Upper lobe of left lung (tissue), 6 donors: ENCODE measurements at places on chromosomes 16 and 17. TPM values are rescaled to one million over a fixed set of nuclear protein-coding genes. Genes with fewer than 3 reads are reported as not detected.

Gene TVP23A
- total RNA-seq = 0.20 TPM

Gene ABCA9
- 7.7 TPM for total RNA-seq

Gene SMG1
- total RNA-seq = 58.1 TPM

Gene LYRM9
- 11.9 TPM for total RNA-seq

DNA sequence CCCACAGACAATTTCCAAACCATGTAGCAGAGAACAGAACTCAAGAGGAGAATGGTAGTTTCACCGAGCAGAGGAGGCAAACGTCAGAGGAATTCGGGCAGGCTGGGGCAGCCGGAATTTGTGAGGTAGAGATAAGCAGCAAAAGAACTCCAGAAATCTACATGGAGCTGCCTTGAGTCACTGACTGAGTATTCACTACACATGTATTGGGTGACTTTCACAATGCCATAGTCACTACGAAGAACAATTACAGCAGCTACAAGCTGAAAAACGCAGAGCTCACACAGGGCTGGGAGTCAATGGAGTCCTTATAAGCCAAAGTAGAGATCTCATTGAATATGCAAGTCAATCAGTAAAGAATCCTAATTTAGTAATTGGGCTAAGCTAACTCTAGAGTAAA lies 13.4 kb downstream of the CMC2 start:
- DNase-seq = no peak
- no peak overlapping the region for H3K4me3 ChIP-seq
- no peaks in the 10 kb centered on the region for H3K27me3 ChIP-seq
- H3K4me1 ChIP-seq = no peaks in the 10 kb centered on the region
- no peak overlapping the region for H3K27ac ChIP-seq

DNA sequence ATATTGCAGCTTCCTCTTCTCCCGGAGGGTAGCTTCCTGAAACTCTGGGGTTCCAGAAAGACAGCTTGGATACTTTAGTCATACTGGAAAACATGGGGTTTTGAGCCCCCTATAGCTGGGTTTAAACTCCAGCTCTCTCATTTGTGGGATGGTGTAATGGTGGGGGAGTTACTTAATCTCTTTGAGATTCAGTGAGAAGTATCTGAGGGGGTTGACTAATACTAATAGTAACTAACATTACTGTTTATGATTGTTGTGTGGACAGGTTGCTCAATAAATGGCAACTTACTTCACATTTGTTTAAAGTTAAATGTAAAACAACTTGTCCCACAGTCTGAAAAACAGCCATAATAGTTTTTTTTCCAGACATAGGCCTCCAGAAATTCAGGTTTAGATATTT lies 5.1 kb upstream of the SUZ12 start:
- H3K27me3 ChIP-seq = no peaks in the 10 kb centered on the region
- no peak overlapping the region for H3K27ac ChIP-seq
- no peaks in the 10 kb centered on the region for H3K36me3 ChIP-seq
- H3K4me1 ChIP-seq = no peaks in the 10 kb centered on the region
- no peak overlapping the region for H3K4me3 ChIP-seq

GRCh38 chr17:5526821-5527598 lies 40.6 kb downstream of the MIS12 start:
- no peak overlapping the region for H3K27ac ChIP-seq
- H3K4me1 ChIP-seq = no peaks in the 10 kb centered on the region
- peaks cover 69% of the 10 kb centered on the region for H3K36me3 ChIP-seq
- DNase-seq = no peak
- H3K27me3 ChIP-seq = no peaks in the 10 kb centered on the region

DNA sequence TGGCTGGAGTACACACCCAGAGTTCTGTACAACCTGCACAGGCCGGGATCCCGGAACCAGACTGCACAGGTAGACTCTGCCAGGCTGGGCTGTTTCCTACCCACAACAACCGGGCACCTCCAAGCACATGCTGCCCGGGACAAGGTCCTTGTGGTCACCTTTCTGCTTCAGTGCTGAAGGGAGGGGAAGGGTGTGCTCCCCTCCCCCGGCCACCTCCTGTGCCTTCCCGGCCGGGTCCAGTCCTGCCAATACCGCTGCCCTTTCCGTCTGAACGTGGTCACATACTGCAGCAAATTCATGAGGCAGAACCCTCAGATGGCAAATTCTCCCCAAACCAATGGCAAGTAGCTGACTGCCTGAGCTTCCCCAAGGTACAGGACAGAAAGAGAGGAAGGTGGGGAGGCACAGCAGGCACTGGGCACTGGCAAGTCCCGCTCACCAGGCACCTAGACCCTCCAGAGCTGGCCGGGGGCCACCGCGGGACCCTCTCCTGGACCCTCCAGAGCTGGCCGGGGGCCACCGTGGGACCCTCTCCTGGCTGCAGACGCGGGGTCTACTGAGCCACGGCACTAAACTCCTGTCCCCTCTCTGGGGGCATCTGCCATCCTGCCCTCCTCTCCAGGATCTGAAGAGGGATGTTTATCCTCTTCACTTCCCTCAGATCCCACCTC lies 22.8 kb downstream of the SLC43A2 start:
- H3K4me1 ChIP-seq = peaks cover 10% of the 10 kb centered on the region
- peak overlapping the region; percentile 53 for H3K27ac ChIP-seq
- H3K36me3 ChIP-seq = no peaks in the 10 kb centered on the region
- DNase-seq = no peak

- no peaks in the 10 kb centered on the region for H3K27me3 ChIP-seq
- H3K27ac ChIP-seq = no peak overlapping the region
- no peak for DNase-seq
- no peak overlapping the region for H3K4me3 ChIP-seq
Measured at GRCh38 chr16:27767081-27767480, 217.1 kb downstream of the KATNIP start.

DNA sequence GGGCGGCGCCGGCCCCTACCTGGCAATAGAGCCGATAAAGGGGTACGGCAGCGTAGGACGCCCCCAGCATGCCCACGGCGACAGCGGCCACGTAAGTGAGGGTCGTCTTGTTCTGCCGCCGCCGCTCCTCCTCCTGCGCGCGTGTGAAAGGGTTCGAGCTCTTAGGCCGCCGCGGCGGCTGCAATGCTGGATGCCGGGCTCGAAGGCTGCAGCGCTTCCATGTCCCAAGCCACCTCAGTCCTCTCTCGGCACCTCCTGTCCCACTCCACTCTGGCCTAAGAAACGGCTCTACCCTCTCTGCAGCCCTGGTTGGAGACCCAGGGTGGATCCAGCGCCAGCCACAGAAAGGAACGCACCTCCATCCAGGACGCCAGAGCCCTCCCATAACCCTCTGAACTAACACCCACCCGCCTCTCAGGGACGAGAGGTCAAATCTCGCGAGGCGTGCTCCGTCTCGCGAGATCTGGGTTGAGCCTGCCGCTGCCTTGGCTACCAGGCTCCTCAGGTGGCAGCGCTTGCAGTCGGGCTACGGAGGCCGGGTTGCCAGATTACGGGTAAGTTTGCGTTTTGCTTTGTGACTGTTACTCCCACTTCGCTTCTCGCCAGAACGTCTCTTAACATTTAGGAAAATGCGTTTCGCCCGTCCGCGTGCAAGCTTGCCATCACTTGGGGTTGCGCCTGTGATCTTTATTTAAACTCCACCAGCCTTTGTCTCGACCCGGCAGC lies at the start of the genes COX11 and STXBP4:
Gene COX11, minus strand, starts transcription at position 393 of the 726 bp plus-strand sequence. Its CDS starts 8 bp downstream, at position 385.
Gene STXBP4, plus strand, starts transcription at position 504 of the 726 bp plus-strand sequence. CDS start 17,455 bp downstream, outside the sequence.
- no peaks in the 10 kb centered on the region for H3K27me3 ChIP-seq
- peak; percentile 95 for DNase-seq
- H3K36me3 ChIP-seq = peaks cover 14% of the 10 kb centered on the region
- H3K4me3 ChIP-seq = peak within 1 kb of the TSS; percentile 89
- H3K27ac ChIP-seq = peak within 1 kb of the TSS; percentile 88

DNA sequence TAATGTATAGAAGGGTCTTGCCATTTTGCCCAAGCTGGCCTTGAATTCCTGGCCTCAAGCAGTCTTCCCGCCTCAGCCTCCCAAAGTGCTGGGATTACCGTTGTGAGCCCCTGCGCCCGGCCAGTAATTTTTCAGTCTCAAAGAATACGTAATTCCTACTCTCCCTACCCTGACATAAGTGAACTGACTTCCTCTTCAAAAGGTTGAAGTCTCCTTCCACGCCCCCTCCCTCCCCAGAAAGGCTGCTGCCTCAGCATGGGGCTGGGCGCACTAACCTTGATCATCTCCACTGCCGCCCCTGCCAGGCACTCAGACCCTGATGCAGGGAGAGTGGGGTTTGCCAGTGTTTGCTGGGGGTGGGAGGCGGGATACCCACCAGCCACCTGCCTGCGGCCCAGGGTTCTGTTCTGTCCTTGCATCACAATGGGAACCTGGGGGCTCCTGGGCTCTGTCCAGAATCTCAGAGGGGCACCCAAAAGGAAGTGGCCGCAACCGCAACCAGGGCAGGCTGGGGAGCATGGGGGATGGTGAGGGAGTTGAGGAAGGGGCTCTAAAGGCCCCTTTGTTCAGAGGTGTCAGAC lies 27.5 kb downstream of the KIFC3 start:
- no peak overlapping the region for H3K4me3 ChIP-seq
- H3K4me1 ChIP-seq = peaks cover 7% of the 10 kb centered on the region
- H3K36me3 ChIP-seq = peaks cover 16% of the 10 kb centered on the region
- DNase-seq = no peak
- no peaks in the 10 kb centered on the region for H3K27me3 ChIP-seq
- no peak overlapping the region for H3K27ac ChIP-seq

DNA sequence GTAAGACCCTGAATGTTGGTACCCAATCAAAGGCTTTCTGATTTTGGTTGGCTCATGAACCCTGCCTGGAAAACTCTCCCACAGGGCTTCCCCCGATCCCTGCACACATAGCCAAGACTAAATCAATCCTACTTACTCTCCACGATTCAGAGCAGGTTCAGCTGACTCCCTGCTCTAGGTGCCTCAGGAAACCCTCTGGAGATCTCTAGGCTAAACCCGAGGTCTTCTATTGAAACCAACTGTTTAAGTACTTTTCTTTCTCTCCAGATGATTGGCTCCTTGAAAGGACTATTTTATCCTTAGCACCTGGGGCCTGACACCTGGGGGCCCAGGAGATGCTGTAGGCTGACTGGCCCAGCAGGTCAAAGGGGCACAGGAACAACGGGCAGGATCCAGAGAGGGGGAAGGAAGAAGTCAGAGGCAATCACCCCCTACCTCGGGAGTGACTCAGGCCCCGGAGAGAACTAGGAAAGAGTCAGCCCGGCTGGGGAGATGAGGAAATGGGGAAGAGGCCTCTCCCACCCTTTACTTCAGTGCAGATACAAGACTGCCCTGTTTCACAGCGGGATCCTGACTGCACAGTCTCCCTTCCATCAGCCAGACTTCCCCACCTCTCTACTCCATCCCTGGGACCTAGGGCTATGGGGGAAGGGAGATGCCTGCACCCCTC lies 2.0 kb downstream of the TBC1D10B start:
- peaks cover 8% of the 10 kb centered on the region for H3K36me3 ChIP-seq
- DNase-seq = no peak
- peak overlapping the region; percentile 79 for H3K4me3 ChIP-seq
- H3K4me1 ChIP-seq = peaks cover 33% of the 10 kb centered on the region

- no peak for DNase-seq
- no peak overlapping the region for H3K4me3 ChIP-seq
- H3K4me1 ChIP-seq = no peaks in the 10 kb centered on the region
- H3K27me3 ChIP-seq = no peaks in the 10 kb centered on the region
- H3K36me3 ChIP-seq = no peaks in the 10 kb centered on the region
- H3K27ac ChIP-seq = no peak overlapping the region
Measured at GRCh38 chr17:12756786-12757185, 32.5 kb upstream of the ARHGAP44 start.

GRCh38 chr16:23863511-23864422 lies 28.0 kb downstream of the PRKCB start:
- peaks cover 14% of the 10 kb centered on the region for H3K4me1 ChIP-seq
- no peak for DNase-seq
- H3K27me3 ChIP-seq = no peaks in the 10 kb centered on the region
- peak overlapping the region; percentile 24 for H3K4me3 ChIP-seq
- peak overlapping the region; percentile 15 for H3K27ac ChIP-seq
